ENCODE measurements at places on chromosomes 11 and 22. TPM values are rescaled to one million over a fixed set of nuclear protein-coding genes. Genes with fewer than 3 reads are reported as not detected.

Gene PKP3
- total RNA-seq: 2.8 TPM

Gene HPX
- 1.7 TPM for total RNA-seq

Gene SEZ6L
- not detected for total RNA-seq

Gene PHLDB1
- total RNA-seq: 77.2 TPM

Gene IGSF9B
- total RNA-seq: 0.15 TPM

Gene NNMT
- 367 TPM for total RNA-seq

Gene C11orf71
- 4.1 TPM for total RNA-seq

Gene LMO2
- not detected for total RNA-seq

Gene GAS2L1
- total RNA-seq: 11.3 TPM

Gene CHRDL2
- not detected for total RNA-seq

Gene OR4A16
- not detected for total RNA-seq

Gene ADM
- 569 TPM for total RNA-seq

Gene CARD10
- 2.0 TPM for total RNA-seq

Gene LRRC10B
- total RNA-seq: not detected

Gene C22orf15
- 3.1 TPM for total RNA-seq

Gene MMP3
- total RNA-seq: 9.5 TPM

Gene OR5P2
- not detected for total RNA-seq

Measured in smooth muscle cell of trachea (primary cell).